GM12891 (cell line): ENCODE measurements at places on chromosomes 12 and 14.

- DNase-seq, result no peak
Measured at GRCh38 chr12:1935242-1935641, 16.8 kb upstream of the CACNA2D4 start.

- no peak for DNase-seq
Measured at GRCh38 chr14:32724867-32725471, 213.7 kb upstream of the NPAS3 start.

GRCh38 chr12:48580831-48581230 is 11.0 kb upstream of the LALBA start:
- DNase-seq, result no peak

- DNase-seq, result no peak
Measured at GRCh38 chr14:98937712-98938505, 334.1 kb downstream of the BCL11B start.

GRCh38 chr14:95948558-95948981 is 71.9 kb downstream of the TUNAR start:
- DNase-seq, result no peak

DNA sequence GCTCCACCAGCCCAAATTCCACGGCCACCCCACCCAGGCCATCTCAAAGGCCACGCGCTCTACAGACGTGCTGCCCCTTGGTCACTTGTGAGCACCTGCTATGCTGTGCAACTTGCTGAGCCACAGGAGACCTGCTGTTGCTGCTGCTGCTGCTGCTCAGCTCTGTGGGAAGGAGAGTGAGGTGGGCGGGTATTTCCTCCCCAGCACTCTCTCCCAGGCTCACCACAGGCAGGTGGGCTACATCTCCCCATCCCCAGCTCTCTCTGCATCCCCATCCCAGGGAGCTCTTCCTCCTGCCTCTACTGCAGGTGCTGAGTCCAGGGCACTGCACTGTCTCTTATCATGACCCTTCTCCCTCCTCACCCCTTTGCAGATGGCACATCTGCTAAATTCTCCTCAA is 306.9 kb downstream of the BCL11B start:
- DNase-seq, result no peak

GRCh38 chr12:30145684-30146032 is 361.9 kb upstream of the TMTC1 start:
- DNase-seq, result no peak

GRCh38 chr12:42936991-42937390 is 347.4 kb upstream of the PRICKLE1 start:
- DNase-seq, result no peak

DNA sequence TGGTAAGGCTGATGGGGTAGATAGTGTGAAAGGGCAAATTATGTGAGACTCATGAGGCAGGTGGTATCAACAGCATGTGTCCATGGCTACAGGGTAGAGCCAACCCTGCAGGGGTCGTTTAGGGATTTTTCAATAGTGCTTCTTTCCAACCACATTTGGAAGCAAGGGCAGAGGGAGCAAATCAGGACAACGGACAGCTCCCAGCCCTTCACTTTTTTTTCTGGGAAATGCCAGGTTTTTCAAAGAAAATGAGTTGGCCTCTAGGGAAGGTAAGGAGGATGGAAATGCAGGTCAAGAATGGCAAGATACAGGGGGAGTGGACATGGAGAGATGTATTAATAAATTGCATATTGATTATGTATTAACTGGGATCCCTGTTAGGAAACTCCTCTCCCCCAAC is 4.9 kb upstream of the CMA1 start:
- no peak for DNase-seq
